GM18507 (cell line): ENCODE measurements at places on chromosomes 1 and 21.

DNA sequence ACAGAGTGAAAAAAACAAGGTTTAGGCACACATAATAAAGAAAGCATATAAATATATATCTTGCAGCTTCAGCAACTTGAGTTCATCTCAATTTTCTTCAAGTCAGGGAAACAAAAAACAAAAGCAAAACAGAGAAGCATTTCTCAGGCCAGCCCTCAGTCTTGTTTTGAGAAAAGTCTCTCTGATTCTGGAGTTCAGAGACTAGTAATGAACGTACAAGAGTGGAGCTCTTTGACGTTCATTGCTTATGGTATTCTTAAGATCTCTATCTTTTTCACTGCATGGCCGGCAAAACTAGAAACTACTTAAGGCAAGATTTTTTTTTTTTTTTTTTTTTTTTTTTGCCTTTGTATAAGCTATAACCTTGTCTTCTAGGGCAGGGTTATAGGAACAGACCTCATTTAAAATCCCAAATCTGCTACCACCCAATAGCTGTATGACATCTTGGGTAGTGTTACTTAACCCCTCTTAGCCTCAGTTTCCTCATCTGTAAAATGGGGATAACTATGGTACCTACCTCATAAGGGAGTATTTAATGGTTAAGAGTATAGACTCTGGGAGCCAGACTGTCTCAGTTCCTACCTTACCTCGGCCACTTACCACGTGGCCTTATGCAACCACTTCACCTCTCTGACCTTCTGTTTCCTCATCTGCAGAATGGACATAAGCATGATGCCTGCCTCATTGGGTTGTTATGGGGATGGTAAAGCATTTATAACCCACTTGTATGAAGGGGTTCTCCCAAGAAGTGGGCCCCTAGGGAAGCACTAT, 33.6 kb downstream of the LMO4 start:
- no peak for DNase-seq

DNA sequence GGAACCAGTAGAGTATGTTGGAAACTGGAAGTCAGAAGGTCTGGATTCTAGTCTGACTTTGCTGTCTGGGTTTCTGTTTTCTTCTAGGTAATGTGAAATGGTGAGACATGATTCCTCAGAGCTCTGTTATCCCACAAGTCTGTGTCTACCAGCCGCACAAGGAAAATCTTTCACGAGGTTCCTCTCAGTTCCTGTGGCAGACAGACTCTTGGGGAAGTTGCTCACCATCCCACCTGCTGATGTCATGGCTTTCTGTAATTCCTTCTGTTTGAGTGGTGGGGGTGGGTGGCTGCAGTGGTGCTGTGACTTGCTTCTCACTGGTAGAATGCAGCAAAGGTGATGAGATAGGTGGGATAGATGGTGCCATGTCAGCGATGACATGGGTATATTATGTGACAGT, 17.1 kb upstream of the SCMH1 start:
- no peak for DNase-seq

GRCh38 chr1:225768662-225769426, 8.8 kb upstream of the SRP9 start:
- no peak for DNase-seq

- no peak for DNase-seq
These were observed 4.3 kb downstream of the INTS7 start for GRCh38 chr1:212030936-212031528.

- DNase-seq, result no peak
These were observed 123.2 kb downstream of the IGSF21 start for GRCh38 chr1:18230840-18231239.
